ENCODE measurements at places on chromosomes 3 and 15. TPM values are rescaled to one million over a fixed set of nuclear protein-coding genes. Genes with fewer than 3 reads are reported as not detected.

- H3K27ac ChIP-seq: no peak overlapping the region
- no peaks in the 10 kb centered on the region for H3K27me3 ChIP-seq
- no peak for DNase-seq
- no peak overlapping the region for H3K4me3 ChIP-seq
- H3K36me3 ChIP-seq: no peaks in the 10 kb centered on the region
Measured at GRCh38 chr15:92410537-92410936, 16.9 kb downstream of the ST8SIA2 start.

DTX3L gene
- 46.4 TPM for total RNA-seq

DNA sequence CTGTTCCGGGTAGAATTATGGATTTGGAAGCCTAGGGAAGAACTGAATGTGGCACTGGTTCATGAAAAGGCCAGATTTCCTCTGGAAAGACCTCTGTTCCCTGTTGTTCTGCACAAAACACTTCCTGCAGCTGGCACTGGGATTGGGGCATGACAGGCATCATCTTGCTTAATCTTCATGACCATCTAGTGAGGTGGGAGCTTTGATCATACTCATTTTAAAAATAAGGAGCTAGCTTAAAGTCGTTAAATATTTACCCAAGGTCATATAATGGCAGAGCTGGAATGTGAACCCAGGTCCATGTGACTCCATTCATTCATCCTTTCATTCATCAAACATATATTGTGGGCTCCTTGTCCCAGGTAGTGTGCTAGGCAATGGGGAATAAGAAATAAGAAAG, 40.4 kb downstream of the EBLN2 start:
- no peaks in the 10 kb centered on the region for H3K36me3 ChIP-seq
- DNase-seq: no peak
- no peak overlapping the region for H3K27ac ChIP-seq
- no peaks in the 10 kb centered on the region for H3K4me1 ChIP-seq
- no peaks in the 10 kb centered on the region for H3K27me3 ChIP-seq

CCR3 gene
- not detected for total RNA-seq

ADGRG7 gene
- total RNA-seq: 3.2 TPM

GRCh38 chr15:48449734-48450133, 118.5 kb downstream of the DUT start:
- H3K36me3 ChIP-seq: no peaks in the 10 kb centered on the region
- no peaks in the 10 kb centered on the region for H3K4me1 ChIP-seq
- no peaks in the 10 kb centered on the region for H3K27me3 ChIP-seq

GXYLT2 gene
- total RNA-seq: 7.3 TPM

GRCh38 chr3:187782006-187782405, 36.7 kb upstream of the BCL6 start:
- no peak overlapping the region for H3K27ac ChIP-seq
- no peak overlapping the region for H3K4me3 ChIP-seq
- no peak for DNase-seq
- H3K36me3 ChIP-seq: no peaks in the 10 kb centered on the region

CORO2B gene
- 1.2 TPM for total RNA-seq

DNA sequence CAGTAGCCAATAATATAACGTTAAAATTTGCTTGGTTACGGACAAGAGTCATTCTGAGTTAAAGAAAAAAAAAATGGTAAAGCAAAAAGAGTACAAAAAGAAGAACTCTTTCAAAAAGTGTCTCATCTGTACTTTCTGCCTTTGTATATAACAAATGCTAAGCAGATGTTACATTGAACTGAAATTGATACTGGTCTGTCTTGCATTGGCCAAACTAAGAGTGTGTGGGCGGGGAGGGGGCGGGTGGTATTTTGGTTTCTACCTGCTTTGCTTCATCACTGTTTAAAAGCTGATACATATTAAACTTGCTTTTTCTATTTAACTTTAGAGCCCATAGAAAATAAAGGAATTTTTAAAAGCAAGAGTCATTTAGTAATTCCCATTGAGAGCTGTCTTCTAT, 215.0 kb upstream of the THBS1 start:
- H3K4me1 ChIP-seq: no peaks in the 10 kb centered on the region
- no peaks in the 10 kb centered on the region for H3K36me3 ChIP-seq
- no peaks in the 10 kb centered on the region for H3K27me3 ChIP-seq
- no peak overlapping the region for H3K27ac ChIP-seq

GRCh38 chr3:28036599-28037575, 204.5 kb upstream of the CMC1 start:
- no peak overlapping the region for H3K4me3 ChIP-seq
- H3K4me1 ChIP-seq: no peaks in the 10 kb centered on the region
- no peaks in the 10 kb centered on the region for H3K27me3 ChIP-seq
- no peak for DNase-seq
- no peaks in the 10 kb centered on the region for H3K36me3 ChIP-seq

- H3K27ac ChIP-seq: no peak overlapping the region
- H3K36me3 ChIP-seq: no peaks in the 10 kb centered on the region
- DNase-seq: no peak
Measured at GRCh38 chr3:69983546-69984265, 15.8 kb upstream of the SAMMSON start.

DNA sequence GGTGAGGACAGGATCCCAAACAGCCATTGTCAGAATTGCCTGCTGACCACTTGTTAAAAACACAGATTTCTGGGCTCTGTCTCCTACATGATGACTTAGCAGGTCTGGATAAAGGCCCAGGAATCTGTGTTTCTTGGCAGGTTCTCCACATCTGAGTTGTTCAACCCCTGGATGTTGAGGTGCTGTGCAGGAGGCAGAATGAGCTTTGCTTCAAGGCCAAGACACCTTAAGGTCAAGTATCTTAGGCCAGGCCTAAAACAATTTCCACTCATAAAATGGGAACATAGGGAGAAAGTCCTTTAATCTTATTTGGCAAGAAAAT, 678.7 kb upstream of the CFAP20DC start:
- no peak for DNase-seq
- no peak overlapping the region for H3K4me3 ChIP-seq
- no peak overlapping the region for H3K27ac ChIP-seq
- no peaks in the 10 kb centered on the region for H3K4me1 ChIP-seq

DNA sequence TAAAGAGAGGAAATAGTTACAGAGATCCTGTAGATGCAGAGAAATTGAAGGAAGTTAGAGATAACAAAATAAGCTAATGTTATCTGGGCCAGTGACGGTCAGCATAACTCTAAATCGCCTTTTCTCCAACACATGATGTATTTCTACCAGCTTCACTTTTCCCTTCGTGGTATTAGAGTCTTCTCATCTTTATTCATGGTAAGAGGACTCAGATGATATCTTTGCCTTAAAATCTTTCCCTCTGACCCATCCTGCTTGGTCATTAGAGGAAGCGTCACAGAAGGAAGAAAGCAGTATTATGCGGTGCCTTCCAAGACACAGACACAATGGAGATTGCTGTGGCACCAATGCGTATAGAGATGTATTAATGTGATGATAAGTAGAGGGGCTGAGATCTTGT, 320.7 kb upstream of the GOLIM4 start:
- H3K4me3 ChIP-seq: no peak overlapping the region
- no peak overlapping the region for H3K27ac ChIP-seq
- DNase-seq: no peak
- no peaks in the 10 kb centered on the region for H3K4me1 ChIP-seq

QRICH1 gene
- total RNA-seq: 59.8 TPM

All from colonic mucosa (tissue), 4 donors.